Activated T-helper 9 cell treated with anti-CD3 and anti-CD28 coated beads, Interleukin-2, amount 50 U/mL, for 16 hours (primary cell): ENCODE measurements at places on chromosomes 4 and X.

DNA sequence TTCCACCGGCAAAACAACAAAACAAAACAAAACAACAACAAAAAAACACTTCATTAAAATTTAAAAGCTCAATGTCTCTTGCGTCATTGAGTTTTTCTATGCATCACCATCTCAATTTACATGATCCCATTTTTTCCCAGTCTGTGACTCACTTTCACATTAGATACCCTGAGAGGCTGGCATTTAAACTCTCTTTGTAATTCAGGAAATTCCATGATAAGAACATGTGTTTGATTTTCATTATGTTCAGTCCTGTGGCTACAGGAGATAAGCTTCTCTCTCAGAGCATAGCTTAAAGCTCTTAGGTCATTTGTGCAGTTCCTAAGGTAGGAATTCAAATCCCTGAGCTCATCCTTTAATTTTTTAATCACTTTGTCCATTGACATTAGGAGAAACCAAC lies 104.6 kb downstream of the NBDY start:
- DNase-seq, result no peak

- no peak for DNase-seq
Measured at GRCh38 chr4:85448906-85449890, 25.8 kb upstream of the ARHGAP24 start.

DNA sequence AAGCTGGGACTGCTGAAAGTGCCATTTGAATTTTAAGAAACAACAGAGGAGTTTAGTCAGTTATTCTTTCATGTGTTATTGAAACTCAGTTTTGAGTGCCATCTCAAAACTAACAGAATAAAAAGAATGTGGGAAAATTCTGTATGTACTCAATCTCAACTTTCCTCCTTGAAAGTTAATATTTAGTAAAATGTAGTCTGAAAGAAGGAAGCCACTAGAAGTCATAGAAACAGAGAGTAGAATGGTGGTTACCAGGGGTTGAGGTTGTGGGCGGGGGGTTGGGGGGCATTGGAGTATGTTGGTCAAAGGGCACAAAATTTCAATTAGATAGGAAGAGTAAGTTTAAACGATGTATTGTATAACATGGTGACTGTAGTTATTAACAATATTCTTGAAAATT lies 628.3 kb upstream of the MAGEB2 start:
- no peak for DNase-seq

GRCh38 chrX:24846550-24847150 lies 152.9 kb downstream of the POLA1 start:
- DNase-seq, result no peak
